Caki2 (cell line): ENCODE measurements at places on chromosomes 13 and 19. TPM values are rescaled to one million over a fixed set of nuclear protein-coding genes. Genes with fewer than 3 reads are reported as not detected.

DNA sequence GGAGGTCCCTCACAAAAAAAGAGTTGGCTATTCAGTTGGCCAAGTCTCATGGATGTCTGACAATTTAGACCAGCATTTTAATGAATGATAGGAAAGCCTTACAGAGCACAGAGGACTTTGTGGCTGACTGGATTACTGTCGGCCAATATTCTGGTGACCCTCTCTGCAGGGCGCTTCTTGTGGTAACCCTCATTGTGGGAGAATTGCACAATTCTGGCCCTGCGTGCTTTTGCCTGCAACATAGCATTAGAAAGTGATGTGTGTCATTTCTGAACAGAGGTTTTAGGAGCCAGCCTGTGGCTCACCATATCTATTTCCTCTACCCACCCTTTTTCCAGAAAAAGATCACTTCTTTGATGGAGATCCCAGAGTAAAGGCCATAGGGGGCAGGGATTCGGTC is 71.4 kb downstream of the EFNB2 start:
- DNase-seq: no peak

Gene ADM5
- total RNA-seq: 1.1 and 3.2 TPM in 2 replicates

Gene PSG6
- total RNA-seq: not detected in 2 replicates

Gene DPP9
- 36.6 and 64.2 TPM in 2 replicates for total RNA-seq

DNA sequence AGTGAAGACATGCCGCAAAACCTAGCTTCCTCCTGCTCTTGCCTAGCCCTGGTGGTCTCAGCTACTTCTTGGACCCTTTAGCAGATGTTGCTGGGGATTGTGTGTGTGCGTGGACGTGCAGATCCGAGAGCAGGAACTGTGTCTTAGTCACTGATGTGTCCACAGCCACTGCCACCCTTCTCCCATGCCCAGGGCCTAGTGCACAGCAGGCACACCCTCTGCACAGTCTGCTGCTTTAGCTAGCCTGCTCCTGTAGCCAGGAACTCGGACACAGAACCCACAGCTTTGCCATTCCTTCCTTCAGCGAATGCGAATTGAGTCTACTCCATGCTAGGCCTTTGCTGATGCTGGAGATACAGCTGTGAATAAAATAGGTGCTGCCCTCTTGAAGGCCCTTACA is 2.3 kb downstream of the CLPTM1 start:
- DNase-seq: no peak

DNA sequence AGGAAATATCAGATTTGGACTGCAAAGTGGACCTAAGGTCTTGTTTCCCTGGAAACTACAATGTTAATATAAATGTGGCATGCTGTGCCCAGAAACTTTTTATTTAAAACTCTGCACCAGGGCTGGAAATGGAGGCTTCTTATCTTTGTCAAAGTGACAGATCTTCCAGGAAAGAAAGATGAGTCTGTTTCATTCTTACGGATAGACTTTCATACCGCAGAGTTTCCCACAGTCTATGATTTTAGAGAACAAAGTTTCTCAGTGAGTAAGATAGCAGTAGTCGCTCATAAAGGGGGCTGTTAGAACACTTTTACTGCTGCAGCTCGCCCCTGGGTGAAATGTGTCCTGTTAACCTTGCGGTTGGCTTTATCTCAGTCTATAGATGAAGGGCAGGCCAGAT is 6.7 kb downstream of the CLEC11A start:
- DNase-seq: no peak

- DNase-seq: peak; percentile 24
Measured at GRCh38 chr13:90055121-90055520, 1292.4 kb upstream of the MIR17HG start.

Gene IRGC
- not detected in 2 replicates for total RNA-seq

- no peak for DNase-seq
Measured at GRCh38 chr19:11347546-11348039, 1.3 kb downstream of the CCDC159 start.

- DNase-seq: no peak
Measured at GRCh38 chr13:49400755-49401659, 42.9 kb downstream of the CAB39L start.

DNA sequence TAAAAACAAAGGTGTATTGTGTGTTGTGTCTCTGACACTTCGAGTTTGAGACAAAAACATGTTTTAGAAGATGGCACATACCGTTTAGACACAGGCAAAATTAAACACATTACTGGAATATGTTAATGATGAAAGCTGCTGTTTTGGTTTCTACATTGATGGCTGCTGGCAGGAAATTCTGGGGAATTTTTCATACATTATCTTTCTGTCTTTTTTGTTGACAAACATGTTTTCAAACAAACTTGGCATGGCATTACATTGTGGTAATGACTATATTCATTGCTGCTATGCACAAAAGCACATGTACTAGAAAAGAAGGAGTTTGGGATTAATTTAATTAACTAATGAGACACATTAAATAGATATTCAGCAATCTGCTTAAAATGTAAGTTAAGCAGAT is 1187.6 kb downstream of the OLFM4 start:
- no peak for DNase-seq

Gene USHBP1
- not detected in 2 replicates for total RNA-seq

DNA sequence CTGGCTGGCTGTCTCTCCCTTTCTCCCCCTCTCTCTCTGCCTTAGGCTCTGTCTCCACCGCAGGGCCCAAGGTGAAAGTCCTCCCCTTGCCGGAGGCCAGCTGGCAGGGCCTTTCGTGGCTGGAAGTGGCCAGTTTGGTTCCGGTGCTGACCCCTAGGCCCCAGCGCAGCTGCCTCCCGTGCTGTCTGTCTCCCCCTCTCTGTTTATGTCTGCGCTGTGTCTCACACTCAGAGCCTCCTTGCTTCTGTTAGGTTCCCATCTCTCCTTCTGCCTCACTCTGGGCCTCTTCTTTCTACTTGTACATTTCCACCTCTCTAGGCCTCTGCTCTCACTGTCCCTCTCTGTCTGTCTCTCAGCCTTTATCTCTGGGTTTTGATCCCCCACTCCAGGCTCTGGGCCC is 13.1 kb downstream of the CCDC97 start:
- no peak for DNase-seq

- DNase-seq: peak; percentile 86
Measured at GRCh38 chr13:112066624-112067004, 335 bp upstream of the SOX1 start.

DNA sequence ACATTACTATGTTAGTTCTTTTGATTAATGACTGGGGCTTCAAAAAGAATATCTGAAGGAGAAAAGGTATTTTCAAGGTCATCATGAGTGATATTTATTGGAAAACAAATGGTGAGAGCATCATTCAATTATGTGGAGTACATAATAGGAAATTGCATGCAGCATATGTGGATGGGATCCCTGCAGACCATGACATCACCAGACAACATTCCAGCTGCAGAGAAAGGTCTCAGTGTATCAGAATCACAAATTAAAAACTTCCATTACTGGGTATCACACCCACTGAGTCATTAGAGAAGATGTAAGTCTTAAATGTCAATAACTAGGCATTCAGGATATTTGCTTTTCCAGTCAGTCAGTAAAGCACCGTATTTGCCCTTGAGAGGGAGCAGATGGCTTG is 574.4 kb upstream of the SLC10A2 start:
- DNase-seq: no peak

GRCh38 chr19:3771906-3772455 is at the start of gene RAX2:
RAX2 (minus strand) TSS chr19:3772228; CDS start chr19:3771742, 486 bp downstream.
- no peak for DNase-seq

DNA sequence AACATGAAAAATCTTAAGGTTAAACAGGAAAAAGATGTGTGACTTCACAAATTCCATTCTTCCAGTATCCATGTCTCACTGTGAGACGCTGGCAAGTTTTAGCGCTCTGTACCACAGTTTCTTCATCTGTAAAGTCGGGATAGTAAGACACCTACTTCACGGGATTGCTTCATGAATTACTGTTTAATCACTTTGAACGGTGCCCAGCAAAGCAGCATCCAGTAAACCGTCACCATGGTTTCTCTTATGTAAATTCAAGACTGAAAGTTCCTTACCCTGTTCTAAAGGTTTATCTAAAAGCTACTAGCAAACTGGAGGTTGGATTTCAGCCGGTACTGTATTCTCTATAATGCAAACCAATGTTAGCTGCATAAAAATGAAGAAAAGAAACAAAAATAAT is 53.5 kb downstream of the KATNAL1 start:
- no peak for DNase-seq

DNA sequence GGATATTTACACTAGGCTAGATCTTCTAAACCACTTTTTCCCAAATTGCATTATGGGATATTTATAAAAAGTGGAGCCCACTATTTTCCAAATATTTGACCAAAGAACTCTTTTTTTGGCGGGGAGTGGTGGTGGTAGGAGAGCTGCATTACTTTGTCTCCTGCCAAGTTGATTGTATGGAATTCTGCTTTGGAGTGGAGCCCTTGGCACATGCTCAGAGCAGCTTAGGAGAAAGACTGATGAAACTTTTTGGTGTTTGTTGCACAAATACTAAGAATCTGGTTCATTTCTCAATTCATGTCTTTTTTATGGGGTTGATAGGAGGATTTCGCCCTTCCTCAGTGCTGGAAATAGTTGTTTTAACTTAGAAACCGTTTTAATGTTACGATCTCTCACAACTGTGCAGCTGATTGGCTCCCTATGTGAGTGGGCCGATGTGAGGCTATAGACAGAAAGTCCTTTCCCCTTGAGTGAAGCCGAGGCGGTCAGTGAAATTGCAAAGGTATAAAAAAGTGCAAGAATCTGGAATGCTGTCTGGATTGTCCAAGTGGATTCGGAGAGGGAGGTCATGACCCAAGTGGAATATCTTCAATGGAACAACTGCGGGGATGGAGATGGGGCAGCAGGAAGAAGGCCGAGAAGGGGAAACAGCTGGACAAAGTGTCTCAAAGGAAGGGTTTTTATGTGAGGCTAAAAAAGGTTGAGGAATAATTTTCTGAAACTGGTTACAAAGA is 415.9 kb downstream of the FGF9 start:
- no peak for DNase-seq

- no peak for DNase-seq
Measured at GRCh38 chr13:38398711-38399493, 49.3 kb downstream of the UFM1 start.

Gene GJB2
- 2.8 and 3.7 TPM in 2 replicates for total RNA-seq

- DNase-seq: no peak
Measured at GRCh38 chr19:3644351-3645066, 17.9 kb upstream of the CACTIN start.

GRCh38 chr13:96935901-96936300 is 58.4 kb downstream of the OXGR1 start:
- DNase-seq: no peak

Gene C19orf73
- 0.71 TPM in 1 of 2 replicates, not detected in the other for total RNA-seq

- peak; percentile 52 for DNase-seq
Measured at GRCh38 chr19:28705008-28705407, 507.9 kb downstream of the UQCRFS1 start.

DNA sequence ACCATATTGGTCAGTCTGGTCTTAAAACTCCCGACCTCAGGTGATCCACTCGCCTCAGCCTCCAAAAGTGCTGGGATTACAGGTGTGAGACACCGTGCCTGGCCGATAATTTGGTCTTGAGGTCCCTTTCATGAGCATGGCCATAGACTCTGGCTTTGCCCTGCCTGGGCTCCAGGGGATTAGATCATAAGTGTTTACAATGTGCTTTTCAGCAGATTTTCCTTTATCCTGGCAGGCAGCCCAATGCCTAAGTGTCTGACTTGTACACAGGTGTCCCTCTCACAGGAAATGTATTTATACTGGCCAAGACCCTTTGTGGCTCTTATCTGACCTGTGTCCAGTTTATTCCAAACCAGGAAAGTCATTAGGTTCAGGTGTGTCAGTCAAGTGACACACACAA is 15.9 kb downstream of the BCAM start:
- no peak for DNase-seq

Gene DBP
- 6.2 and 15.1 TPM in 2 replicates for total RNA-seq

DNA sequence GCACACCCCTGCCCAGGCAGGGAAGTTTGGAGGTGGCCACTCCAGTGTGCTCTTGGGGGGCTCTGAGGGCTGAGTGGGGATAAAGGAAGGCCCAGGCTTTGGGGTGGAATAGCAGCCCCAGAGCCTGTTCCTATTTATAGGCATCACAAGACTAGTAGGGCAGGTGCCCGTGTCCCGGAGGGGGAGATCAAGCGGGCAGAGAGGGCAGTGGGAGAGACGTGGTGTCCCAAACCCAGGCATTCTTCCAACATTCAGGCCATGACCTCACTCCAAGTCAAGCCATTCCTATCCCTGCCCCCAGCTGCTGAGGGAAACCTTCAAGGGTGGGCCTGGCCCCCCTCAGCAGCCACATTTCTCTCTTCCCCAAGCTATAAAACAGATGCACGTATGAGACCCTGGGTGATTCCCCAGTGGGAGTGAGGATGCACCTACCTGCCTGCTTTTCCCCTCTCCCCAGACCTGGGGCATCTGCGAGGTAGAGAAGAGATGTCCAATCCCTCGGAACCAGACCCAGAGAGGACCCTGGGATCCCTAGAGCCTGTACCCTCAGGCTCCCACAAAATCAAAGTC is 3.9 kb downstream of the WIZ start:
- no peak for DNase-seq

DNA sequence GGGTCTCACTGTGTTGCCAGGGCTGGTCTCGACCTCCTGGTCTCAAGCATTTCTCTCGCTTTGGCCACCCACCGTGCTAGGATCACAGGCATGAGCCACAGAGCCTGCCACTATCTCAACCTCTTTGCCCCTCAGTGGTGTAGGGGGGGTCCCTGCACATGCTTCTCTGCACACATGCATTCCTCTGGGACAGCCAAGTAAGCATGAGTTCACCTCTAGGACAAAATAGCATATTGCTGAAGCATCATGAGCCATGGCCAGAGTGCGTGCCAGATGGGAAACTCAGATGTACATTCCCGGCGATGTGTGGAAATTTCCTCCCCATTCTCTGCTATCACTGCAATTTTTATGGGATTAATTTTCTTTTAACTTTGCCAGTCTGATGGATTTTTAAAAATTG is 23.1 kb downstream of the CHAF1A start:
- DNase-seq: no peak

GRCh38 chr13:78133511-78133910 is 214.9 kb upstream of the EDNRB start:
- no peak for DNase-seq

DNA sequence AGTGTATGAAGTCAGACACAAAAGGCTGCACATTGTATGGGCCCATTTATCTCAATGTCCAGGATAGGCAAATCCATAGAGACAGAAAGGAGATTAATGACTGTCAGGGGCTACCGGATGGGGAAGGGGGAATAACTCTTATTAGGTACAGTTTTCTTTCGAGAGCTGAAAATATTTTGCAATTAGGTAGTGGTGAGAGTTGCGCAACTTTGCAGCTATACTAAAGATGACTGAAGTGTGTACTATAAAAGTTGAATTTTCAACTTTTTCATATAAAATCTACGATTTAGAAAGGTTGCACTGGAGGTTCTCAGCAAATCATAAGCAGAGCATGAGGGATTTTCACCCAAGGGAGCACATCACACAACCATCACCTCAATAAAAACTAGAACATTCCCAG is 16.1 kb upstream of the SLC15A1 start:
- no peak for DNase-seq

Gene SPRED3
- 1.7 TPM in 1 of 2 replicates, not detected in the other for total RNA-seq

GRCh38 chr13:52405767-52406494 is at the start of gene THSD1:
THSD1 (minus strand) TSS chr13:52406172; CDS start chr13:52402600, 3,572 bp downstream.
- peak; percentile 66 for DNase-seq
